ENCODE measurements at places on chromosomes 1 and 21.

DNA sequence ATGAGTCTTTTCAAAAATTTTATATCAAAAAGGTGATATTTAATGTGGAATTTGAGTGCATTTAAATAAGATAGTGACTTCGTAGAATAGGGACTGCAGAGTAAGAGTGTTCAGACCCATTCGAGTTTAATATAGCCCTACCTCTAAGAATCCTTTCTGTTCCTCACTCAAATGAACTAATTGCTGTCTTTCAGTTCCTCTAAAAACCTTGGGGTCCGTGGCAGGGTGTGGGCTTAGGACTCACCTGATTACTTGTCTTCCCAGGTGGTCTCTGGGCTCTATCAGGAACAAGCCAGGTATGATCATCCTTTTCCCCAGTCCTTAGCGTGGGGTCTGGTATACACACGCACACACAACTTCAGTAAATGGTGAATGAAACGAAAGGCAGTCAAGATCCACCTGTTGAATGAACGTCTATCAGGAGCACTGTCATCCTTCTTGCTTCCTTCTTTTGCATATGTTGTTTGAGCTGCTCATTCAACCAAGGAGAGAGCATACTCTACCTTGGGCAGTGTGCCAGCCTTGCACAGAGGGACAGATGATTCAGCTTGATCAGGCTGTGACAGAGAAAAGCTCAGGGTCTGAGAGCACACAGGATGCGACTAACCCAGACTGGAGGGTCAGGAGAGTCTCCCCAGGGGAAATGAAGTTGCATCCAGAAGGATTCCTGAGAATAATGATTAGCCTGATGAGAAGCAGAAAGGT, 1.2 kb upstream of the RNF11 start:
- DNase-seq: no peak

DNA sequence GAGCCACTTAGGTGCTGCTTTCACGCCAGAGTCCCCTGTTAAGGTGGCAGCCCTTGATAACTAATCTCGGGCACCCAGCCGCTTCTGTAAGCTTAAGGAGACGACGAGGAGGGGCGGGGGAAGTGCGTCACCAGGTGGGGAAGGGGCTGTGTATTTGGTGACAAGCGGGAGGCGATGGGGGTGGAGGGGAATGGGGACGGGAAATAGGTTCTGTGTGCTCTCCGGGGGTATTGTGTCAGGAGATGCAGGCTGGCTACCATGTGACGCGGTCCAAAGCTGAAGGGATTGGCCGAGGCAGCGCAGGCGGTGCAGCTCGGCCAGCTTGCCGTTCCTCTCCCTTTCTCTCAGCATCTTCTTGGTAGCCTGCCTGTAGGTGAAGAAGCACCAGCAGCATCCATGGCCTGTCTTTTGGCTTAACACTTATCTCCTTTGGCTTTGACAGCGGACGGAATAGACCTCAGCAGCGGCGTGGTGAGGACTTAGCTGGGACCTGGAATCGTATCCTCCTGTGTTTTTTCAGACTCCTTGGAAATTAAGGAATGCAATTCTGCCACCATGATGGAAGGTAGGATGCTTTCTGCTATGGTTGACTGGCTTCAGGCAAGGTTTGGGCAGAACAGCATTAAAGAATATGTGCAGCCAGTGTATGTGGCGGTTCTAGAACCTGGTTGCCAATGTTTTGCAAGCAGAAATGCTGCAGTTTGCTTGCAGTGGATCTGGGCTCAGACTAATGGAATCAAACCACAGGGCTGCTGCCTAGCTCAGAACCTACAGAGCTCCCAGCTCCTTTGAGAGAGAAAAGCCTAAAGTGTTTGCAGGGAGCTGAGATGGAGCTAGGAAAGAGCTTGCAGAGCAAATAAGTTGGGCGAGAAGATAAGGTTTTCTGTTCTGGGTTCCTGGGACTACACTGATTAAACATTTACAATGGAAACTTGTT, at the start of gene SGIP1:
Gene SGIP1, plus strand, starts transcription at position 350 of the 937 bp plus-strand sequence. Its CDS starts 206 bp downstream, at position 556.
- DNase-seq: no peak

DNA sequence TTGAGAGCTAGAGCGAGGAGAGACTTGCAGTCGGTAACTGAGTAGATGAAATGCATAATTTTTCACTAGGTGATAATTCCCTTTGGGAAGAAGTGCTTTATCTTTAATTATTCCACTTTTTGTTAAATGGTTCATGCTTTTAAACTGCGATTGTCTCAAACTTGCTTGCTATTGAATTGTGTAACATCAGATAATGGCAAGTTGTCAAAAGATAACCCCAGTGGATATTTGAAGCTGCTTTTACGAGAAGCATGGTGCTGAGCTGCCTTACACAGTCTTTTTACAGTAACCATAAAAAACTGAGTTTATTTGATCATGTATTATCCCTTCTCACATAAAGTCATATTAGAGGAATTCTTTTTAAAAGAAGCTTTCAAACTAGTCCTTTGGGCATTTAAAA, 30.2 kb downstream of the TMEM50B start:
- no peak for DNase-seq

- DNase-seq: no peak
These were observed 77.4 kb downstream of the STUM start for GRCh38 chr1:226625832-226626576.

GRCh38 chr1:205930799-205931281, 12.4 kb downstream of the SLC26A9 start:
- DNase-seq: no peak

GRCh38 chr1:101290119-101290921, 53.5 kb downstream of the S1PR1 start:
- DNase-seq: no peak

DNA sequence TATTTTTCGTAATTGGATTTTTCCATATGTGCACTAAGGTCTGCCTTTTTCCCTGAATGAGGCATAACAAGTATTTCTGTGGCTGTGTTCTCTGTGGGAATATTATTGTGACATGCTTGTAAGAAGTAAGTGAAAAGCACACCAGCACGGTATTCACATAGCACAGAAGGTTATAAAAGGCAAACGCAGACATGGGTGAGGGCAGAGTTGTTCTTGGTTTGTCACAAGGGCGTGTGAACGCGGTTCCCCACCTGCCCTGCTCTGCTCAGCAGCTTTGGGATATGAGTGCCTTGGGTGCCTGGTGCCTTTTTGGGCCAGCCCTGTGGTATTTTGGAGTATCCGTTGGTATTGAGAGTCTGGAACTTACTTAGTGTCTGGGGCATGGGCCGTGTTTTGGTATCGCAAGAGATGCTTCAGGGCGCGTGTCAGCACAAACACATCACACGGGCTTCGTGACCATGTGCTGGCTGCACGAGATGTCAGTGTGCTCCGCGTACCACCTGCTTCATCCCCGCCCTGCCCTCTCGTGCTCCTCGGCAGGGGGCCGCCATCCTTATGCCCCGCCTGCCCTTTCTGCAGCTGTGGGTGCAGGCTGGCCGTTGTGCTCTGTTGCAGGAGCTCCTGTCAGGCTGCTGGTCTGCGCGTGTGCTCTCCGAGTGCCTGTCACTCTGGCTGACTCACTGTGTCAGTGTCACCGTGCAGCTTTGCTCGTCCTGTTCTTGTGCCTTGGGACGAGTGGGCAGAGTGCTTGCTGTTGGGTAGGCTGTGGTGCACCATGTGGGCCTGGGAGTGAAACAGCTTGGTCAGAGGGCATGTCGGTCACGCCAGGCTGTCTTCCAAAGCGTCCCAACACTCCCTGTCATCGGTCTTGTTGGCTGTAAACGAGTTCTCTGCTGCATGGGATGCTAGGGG, 15.0 kb downstream of the SKI start:
- DNase-seq: no peak

DNA sequence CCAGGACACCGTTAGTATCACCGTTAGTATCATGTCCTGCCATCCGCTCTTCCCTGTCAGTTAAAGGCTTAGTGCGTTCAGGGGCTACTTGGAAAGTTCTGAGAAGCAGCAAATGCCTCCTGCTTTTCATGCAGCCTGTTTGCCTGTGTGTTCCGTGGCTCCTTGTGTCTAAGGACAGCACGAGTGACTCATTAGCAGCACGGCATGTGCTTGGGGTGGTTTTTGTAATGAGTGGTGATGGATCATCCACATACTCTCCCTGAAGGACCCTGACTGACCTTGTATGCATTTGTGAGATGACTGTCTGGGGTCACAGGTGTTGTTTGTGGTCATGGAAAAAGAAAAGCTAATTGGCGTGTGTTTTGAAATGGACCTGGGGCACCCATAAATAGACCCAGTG, 221.9 kb downstream of the PBX1 start:
- no peak for DNase-seq

GRCh38 chr1:65309304-65310077, at the start of gene DNAJC6:
TSS of gene DNAJC6 (plus strand) at chr1:65309543. CDS start at chr1:65309746, 203 bp downstream.
- DNase-seq: peak; percentile 69

DNA sequence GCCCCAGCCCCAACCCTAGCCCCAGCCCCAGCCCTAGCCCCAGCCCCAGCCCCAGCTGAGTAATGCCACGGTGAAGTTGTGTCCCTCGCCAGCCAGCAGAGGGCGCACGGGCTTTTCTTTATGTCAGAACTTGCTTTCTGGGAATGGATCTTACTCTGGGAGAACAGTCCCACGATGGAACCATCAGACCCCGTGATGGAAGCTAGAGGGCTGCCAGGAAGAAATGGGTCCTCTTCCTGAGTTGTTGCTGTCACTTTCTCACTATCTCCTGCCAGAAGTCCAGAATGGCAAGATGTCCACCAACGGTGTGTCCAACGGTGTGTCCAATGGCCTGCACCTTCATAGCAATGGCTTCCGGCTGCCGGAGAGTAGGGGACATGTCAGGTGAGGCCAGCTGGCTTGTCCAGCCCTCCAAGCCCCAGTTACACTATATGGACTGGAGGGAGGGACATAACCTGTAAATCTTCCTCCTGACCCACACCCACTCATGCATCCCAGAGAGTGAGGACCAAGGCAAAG, 25.1 kb upstream of the TMEM222 start:
- peak; percentile 74 for DNase-seq

DNA sequence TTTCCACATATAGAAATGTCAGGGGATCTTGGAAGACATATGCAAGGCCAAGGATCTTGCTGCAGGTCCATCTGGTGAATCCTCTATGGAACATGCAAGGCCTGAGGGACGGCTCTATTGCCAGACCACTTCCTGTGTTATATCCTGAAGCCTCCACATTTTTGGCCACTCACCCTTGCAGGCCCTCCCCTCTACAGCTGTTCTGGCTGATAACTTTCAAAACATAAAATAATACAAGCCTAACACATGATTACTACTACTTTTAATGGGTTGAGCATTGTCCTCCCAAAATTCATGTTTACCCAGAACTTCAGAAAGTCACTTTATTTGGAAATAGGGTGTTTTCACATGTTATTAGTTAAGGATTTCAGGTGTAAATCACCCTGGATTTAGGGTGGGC, 18.5 kb upstream of the LYPLAL1 start:
- DNase-seq: no peak

GRCh38 chr1:40404670-40405462, 31.3 kb downstream of the SMAP2 start:
- DNase-seq: no peak

DNA sequence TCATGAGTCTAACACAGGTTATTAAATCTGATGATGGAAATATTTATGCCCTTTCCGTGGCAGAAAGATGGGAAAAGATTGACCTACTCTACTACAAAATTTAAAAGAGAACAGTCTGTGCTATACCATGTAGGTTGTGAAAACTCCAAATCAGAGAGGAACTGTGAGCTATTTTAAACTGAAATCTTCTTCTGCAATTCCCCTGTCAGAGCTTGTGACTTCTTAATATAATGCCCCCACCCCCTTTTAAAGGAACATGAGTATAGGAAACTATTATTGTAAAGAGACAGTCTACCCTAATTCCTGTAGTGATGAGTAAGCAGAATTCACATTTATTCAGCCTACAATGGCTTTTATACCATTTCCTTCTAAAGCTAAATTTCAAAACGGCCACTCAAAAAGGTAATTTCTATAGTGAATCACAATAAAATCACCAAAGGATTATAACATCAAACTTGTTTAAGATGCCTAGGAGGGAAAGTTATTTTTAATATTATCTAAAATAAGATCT, 11.7 kb downstream of the DSCAM start:
- DNase-seq: no peak

DNA sequence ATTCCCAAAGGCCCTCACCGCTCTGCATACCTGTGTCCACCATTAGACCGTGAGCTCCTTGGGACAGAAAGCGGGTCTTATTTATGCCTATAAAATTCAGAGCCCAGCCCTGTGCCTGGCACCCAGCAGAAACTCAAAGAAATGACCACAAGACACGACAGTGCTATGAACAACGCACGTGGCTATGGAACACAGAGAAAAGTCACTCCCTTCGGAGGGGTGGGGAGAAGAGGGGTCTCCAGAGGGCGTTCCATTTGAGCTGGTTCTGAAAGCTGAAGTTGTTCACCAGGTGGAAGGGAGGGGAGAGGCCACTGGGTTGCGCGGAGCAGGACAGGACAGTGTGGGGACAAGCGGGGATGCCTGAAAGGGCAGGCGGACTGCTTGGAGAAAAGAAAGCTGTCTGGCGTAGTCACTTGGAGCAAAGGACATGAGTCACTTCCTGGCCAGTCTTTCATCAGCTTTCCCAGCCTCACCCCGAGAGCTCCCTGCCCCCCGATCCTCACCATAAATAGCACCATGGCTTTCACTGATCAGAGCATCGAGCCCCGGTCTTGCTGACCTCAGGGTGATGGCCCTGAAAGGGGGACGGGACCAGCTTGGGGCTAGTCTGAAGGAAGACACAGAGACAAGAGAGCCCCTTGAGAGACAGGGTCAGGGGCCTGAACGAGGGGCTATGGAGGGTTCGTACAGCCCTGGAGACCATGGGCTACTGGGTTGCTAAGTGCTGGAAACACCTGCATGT, 28.5 kb downstream of the ECE1 start:
- DNase-seq: no peak

GRCh38 chr1:204880906-204881305, 10.2 kb downstream of the NFASC start:
- DNase-seq: no peak

- no peak for DNase-seq
These were observed 65.7 kb downstream of the MAP3K21 start for GRCh38 chr1:233393084-233393840.

DNA sequence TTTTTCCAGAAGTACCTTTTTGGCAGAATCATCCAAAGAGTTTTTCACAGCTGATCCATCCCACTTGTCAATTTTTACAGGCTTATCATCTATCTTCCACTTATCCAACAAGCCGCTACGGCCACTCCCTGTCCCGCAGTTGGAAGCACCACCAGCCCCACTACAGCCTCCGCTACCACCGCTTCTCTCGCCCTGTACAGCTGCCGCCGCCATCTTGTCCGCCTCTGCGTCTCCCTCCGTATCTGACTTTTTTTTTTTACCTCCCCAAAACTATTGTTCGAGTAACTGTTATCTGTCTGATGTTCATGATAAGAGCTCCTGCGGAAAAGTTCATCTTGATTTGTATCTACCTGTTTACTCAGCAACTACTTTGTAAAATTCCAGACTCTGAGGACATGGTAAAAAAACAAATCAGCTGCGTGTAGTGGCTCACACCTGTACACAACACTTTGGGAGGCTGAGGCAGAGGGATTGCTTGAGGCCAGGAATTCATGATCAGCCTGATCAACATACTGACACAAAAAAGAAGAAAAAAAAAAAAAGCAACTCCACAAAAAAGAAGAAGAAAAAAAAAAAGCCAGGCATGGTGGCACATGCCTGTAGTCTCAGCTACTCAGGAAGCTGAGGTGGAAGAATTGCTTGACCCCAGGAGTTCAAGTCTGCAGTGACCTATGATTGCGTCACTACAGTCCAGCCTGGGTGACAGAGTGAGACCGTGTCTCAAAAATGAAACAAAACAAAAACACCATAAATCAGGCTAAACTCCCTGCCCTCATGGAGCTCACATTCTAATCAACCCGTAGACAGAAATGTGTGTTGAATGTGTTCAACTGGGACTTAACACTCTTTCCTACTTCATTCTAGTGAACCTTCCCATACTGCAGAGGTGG, 8.0 kb upstream of the EYA3 start:
- no peak for DNase-seq

Data from HuH-7 (cell line).